ENCODE measurements at places on chromosomes 7 and 10.

DNA sequence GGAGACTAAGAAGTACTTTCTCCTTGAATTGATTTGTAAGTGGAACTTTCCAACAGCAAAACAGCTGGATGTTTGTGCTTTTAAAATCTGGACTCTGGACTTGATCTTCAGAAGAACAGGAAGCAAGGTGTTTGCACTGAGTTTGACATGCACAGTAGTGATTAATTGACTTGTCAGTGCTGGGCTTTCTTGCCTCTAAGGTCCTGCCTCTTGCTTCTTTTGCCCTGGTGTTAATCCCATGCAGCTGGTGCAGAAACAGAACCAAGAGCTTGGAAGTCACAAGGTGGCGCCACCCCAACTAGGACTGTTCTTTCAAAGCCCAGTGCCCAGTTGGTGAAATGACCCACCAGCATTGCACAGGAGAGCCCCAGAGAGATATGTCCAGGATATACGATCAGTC, 66.8 kb upstream of the SEPHS1 start:
- no peak overlapping the region for H3K27ac ChIP-seq
- H3K27me3 ChIP-seq: no peaks in the 10 kb centered on the region
- no peaks in the 10 kb centered on the region for H3K4me1 ChIP-seq
- H3K4me3 ChIP-seq: no peak overlapping the region
- no peaks in the 10 kb centered on the region for H3K36me3 ChIP-seq

GRCh38 chr10:16440396-16441133, 3.8 kb downstream of the PTER start:
- DNase-seq: no peak
- H3K36me3 ChIP-seq: peaks cover 9% of the 10 kb centered on the region
- H3K4me3 ChIP-seq: no peak overlapping the region
- H3K27me3 ChIP-seq: no peaks in the 10 kb centered on the region
- no peak overlapping the region for H3K27ac ChIP-seq

DNA sequence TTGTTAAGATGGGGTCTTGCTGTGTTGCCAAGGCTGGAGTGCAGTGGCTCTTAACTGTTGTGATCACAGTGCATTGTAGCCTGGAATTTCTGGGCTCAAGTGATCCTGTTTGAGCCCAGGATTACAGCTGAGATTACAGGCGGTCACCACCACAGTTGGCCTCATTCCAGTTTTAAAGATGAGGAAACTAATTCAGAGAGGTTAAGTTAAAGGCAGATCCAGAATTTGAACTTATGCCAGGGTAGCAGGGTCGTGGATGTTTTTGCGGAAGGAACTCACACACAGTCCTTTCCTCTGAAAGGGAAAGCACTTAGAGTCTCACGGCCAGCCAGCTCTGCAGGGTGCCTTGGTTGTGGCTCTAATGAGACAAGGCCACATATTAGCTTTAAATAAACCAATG, 84.7 kb downstream of the MMRN2 start:
- no peak overlapping the region for H3K27ac ChIP-seq
- H3K36me3 ChIP-seq: no peaks in the 10 kb centered on the region
- H3K27me3 ChIP-seq: peaks cover 7% of the 10 kb centered on the region
- H3K4me3 ChIP-seq: no peak overlapping the region
- peaks cover 22% of the 10 kb centered on the region for H3K4me1 ChIP-seq

GRCh38 chr10:70559861-70560260, 42.7 kb downstream of the PRF1 start:
- no peak for DNase-seq
- no peak overlapping the region for H3K27ac ChIP-seq
- H3K4me1 ChIP-seq: peaks cover 56% of the 10 kb centered on the region
- no peak overlapping the region for H3K4me3 ChIP-seq
- no peaks in the 10 kb centered on the region for H3K27me3 ChIP-seq

- H3K36me3 ChIP-seq: no peaks in the 10 kb centered on the region
- no peak overlapping the region for H3K4me3 ChIP-seq
- no peaks in the 10 kb centered on the region for H3K4me1 ChIP-seq
- no peaks in the 10 kb centered on the region for H3K27me3 ChIP-seq
Observed at GRCh38 chr7:128875523-128875948, 12.9 kb downstream of the ATP6V1F start.

GRCh38 chr10:132133005-132133404, 53.7 kb upstream of the DPYSL4 start:
- H3K36me3 ChIP-seq: no peaks in the 10 kb centered on the region
- H3K27me3 ChIP-seq: peaks cover 49% of the 10 kb centered on the region
- no peak overlapping the region for H3K4me3 ChIP-seq
- no peaks in the 10 kb centered on the region for H3K4me1 ChIP-seq

GRCh38 chr10:4130685-4131084, 345.7 kb upstream of the KLF6 start:
- H3K4me3 ChIP-seq: peak overlapping the region; percentile 38
- no peaks in the 10 kb centered on the region for H3K27me3 ChIP-seq
- peaks cover 34% of the 10 kb centered on the region for H3K4me1 ChIP-seq

DNA sequence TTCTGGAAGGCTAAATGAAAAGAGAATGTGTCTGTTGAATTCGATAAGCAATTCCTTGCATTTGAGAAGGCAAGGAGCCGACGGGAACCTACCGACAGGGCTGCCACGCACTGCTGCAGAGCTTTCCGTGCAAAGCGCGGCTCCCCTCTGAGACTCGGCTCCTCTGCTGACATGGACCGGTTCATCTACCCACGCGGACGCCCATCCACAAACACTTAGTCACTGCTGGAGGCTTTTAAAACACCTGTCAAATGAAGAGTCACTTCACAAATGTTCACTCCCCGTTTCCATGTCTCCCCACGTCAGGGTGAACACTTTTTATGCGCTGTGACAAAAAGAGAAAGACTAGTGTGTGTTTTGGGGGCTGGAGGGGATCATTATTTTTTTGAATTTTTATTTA, 32.0 kb downstream of the AMZ1 start:
- no peak overlapping the region for H3K27ac ChIP-seq
- DNase-seq: no peak
- no peaks in the 10 kb centered on the region for H3K27me3 ChIP-seq

GRCh38 chr7:136009488-136010079, 32.4 kb upstream of the MTPN start:
- no peak overlapping the region for H3K27ac ChIP-seq
- H3K36me3 ChIP-seq: no peaks in the 10 kb centered on the region

DNA sequence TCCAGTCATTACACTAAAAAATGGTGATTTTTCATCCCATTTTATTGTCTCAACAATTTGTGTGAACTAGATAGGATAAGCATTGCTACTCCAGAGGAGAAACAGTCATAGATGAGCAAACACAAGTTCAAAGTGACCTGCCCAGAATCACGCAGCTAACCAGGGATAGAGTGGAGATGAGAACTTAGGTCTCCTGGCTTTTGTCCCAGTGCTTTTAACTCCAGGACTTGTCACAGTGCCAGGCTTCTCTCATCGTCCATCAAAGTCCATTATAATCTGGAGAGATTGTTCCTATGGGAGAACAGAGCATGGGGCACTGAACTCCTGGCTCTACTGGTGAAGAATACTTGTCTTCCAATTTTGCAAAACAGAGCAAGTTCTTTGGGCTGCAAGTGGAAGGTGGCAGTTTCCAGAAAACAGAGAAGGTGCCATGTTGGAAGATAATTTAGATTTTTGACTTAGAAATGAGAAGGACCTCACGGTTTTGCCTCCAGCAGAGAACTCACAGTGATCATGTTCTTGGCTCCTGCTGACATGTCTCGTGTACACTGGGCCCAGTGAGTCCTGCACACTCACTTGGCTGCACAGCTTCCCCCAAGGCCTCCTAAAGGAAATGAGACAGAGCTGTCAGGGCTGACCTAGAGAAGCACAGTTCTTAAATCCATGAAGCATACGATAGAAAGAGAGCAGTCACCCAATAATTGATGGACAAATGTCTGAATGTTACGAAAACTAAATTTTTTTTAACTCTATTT, 322.9 kb upstream of the NRP1 start:
- H3K4me1 ChIP-seq: no peaks in the 10 kb centered on the region
- no peak for DNase-seq
- no peaks in the 10 kb centered on the region for H3K27me3 ChIP-seq
- no peaks in the 10 kb centered on the region for H3K36me3 ChIP-seq
- no peak overlapping the region for H3K4me3 ChIP-seq

GRCh38 chr7:114916261-114916892, 5.5 kb upstream of the MDFIC start:
- H3K27ac ChIP-seq: no peak overlapping the region
- H3K36me3 ChIP-seq: no peaks in the 10 kb centered on the region
- H3K4me3 ChIP-seq: no peak overlapping the region
- H3K4me1 ChIP-seq: no peaks in the 10 kb centered on the region
- no peak for DNase-seq

GRCh38 chr7:108181073-108181985, 51.2 kb upstream of the LAMB4 start:
- DNase-seq: peak; percentile 71
- H3K27ac ChIP-seq: no peak overlapping the region
- no peaks in the 10 kb centered on the region for H3K27me3 ChIP-seq
- no peaks in the 10 kb centered on the region for H3K4me1 ChIP-seq

DNA sequence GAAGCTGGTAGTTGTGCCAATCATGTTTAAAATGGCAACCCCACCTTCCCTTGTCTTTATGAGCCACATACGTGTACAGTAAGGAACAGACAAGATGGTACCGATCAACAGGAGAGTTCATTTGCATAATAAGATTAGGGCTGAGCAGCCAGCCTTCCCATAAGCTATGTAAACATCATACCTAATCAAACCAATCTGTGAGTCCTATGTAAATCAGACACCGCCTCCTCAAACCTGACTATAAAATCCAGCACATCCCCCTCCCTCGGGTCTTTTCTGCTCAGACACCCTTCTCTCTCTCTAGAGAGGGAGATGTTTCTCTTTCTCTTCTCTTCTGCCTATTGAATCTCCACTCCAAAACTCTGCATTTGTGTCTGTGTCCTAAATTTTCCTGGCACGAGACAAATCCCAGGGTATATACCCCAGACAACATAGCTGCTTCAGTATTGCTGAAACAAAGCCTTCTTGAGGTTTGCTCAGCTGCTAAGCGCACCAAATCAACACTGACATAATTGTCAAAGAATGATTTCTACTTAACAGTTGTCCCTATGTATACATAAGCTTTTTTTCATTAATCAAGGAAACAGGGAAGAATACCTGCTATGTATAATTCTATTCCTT, 279.2 kb downstream of the THSD7A start:
- no peaks in the 10 kb centered on the region for H3K27me3 ChIP-seq
- no peak overlapping the region for H3K27ac ChIP-seq
- DNase-seq: no peak
- no peak overlapping the region for H3K4me3 ChIP-seq
- no peaks in the 10 kb centered on the region for H3K4me1 ChIP-seq
- no peaks in the 10 kb centered on the region for H3K36me3 ChIP-seq

Data from common myeloid progenitor, CD34-positive (primary cell).